ENCODE measurements at places on chromosomes 13 and 19.

- no peak for DNase-seq
Observed at GRCh38 chr19:58229255-58229639, 533 bp downstream of the ZNF544 start.

GRCh38 chr13:45595965-45596364 is 19.6 kb downstream of the ERICH6B start:
- no peak for DNase-seq

DNA sequence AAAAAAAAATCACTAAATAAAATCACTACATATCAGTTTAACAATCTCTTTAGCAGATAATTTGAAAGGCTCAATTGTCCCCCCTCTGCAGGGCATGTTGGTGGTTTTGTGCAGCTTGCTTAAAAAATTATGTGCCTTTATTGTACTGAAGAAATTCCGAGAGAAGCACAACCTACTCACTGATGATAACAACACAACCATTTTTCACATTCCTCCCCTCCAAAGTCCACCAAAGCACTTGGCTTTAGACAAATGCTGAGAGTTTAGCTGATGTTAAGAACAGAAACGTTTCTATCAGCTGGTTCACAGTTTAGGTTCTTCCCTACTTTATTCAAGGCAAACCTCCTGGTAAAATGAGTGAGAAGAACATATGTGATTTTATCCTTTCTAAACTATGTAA is 923 bp downstream of the DOCK9 start:
- DNase-seq, result no peak

GRCh38 chr19:49809160-49809940 is 3.7 kb downstream of the FUZ start:
- peak; percentile 46 for DNase-seq

DNA sequence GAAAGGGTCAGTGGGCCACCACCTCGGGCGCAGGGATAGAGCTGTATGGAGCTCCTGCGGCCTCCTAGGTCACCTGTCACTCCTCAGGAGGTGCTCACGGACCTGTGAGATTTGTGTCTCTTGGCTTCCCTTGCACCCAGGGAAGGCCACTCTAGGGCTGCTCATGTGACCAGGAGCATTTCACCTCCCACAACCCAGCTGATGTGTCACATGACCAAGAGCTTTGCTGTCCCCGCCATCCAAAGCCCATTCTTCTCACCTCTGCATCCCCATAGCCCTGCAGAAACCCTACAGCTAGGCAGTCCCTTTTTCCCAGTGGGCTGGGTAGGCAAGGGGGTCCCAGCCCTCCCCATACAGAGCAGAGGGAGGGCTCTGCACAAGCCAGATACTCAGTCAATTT is 51.2 kb downstream of the TSHZ3 start:
- DNase-seq, result no peak

DNA sequence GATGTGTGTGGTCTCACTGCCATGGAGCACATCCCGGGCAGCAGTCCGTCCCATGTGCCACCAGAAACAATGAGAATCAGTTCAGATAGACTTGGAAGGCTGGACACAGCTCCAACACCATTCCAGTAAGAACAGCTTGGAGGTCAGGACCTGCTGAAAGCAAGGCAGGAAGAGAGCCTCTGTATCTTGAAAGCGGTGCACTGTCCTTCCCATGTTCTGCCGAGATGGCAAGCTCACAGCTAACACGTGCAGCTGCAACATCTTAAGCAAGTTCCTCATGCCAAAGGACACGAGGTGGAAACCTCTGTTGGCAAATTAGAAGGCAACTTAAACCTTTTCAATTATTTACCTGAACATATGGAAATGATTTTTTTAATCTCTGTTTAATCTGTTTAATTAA is 175.4 kb downstream of the DLEU7 start:
- no peak for DNase-seq
